Stimulated activated CD4-positive, alpha-beta T cell treated with anti-CD3 and anti-CD28 coated beads, Interleukin-2, amount 100 ng/mL, for 24 hours (primary cell): ENCODE measurements at places on chromosomes 11 and 22.
A peak's percentile ranks its signal among the peaks of the same experiment; 100 is the strongest.

- DNase-seq, result peak; percentile 58
These were observed at the start of gene NPTXR for GRCh38 chr22:38843657-38844314. Gene NPTXR, minus strand, starts transcription at chr22:38844028.

DNA sequence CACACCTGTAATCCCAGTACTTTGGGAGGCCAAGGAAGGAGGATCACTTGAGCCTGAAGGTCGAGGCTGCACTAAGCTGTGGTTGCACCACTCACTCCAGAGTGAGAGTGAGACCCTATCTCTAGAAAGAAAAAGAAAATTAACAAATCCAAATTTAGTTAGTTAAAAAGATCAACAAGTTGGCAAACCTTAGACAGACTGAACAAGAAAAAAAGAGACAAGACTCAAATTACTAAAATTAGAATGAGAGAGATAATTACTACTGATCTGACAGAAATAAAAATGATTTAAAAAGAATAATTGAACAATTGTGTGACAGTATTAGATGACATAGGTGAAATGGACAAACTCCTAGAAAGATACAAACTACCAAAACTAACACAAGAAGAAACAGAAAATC, 13.6 kb downstream of the CHEK2 start:
- no peak for DNase-seq

DNA sequence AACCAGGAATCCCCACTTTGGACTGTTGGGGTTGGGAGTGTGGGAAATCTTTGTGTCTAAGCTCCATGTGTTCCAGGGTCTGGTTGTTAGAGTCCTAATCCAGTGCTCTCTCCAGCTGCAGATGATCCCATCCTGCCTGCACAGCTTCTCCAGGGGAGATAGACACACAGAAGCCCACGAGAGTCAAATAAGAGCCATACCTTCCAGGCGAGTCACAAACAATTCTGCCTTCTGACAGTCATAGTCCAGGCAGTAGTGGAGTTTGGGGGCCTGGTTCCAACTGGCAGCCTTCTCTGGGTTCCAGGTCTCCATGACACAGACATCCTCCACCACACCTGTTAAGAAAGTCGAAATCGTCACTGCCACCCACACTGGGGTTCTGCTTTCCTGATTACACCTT, 32.1 kb downstream of the SYT13 start:
- DNase-seq, result no peak

- no peak for DNase-seq
These were observed 12.6 kb downstream of the RDX start for GRCh38 chr11:110283862-110284261.

DNA sequence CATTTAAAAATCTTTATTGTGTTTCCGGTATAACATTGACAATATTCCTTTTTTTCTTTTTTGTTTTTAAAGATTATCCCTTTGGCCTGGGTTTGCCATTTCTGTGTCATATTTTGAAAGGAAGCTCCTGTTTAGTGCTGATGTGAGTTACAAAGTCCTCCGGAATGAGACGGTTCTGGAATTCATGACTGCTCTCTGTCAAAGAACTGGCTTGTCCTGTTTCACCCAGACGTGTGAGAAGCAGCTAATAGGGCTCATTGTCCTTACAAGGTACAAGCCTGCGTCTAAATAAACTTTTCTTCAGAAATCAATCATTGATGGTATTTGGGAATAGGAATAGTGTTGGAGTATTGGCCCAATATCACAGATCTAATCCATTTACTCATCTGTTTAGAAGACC, 19.8 kb downstream of the PIWIL4 start:
- no peak for DNase-seq

DNA sequence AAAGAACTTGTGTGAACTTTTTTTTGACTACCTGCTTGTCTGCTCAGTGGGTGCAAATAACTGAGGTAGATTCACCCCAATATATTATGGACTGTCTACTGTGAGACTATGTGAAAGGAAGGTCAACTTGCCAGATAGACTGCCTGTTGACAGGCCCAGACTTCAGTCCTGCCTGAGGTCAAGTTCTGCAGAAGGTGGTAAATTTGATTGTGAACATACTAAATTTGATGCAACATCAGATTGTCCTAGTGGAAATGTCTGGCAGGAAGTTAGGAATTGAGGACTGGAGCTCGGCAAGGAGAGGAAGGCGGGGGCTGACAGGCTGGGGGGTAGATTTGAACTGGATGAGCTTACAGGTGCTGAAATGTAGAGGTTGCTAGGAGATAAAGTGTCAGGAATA, 140.7 kb downstream of the TTC28 start:
- DNase-seq, result no peak
